ENCODE measurements at places on chromosomes 1 and 21.

- DNase-seq, result peak; percentile 26
Measured at GRCh38 chr1:170623171-170623570, 40.8 kb upstream of the PRRX1 start.

DNA sequence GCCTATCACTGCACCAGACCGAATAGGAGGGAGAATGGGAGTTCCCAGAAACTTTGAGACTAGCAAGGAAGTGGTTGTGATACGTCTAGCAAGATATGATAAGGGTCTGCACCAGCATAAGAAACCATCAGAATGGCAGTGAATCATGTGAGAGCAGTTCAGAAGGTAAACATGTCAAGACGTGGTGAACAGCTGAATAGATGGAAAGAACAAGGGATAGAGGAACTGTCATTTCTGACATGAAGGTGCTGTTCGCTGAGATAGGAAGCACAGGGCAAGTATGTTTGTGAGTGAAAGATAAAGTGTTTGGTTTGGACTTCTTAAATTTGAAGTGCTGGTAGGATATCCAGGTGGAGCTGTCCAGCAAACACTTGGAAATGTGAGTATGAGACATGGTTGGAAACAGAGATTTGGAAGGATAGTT, 1.1 kb upstream of the AGO1 start:
- DNase-seq, result no peak

- peak; percentile 82 for DNase-seq
Measured at GRCh38 chr1:197838836-197839235, 63.6 kb upstream of the DENND1B start.

GRCh38 chr1:182317611-182318161, 73.9 kb downstream of the GLUL start:
- no peak for DNase-seq

- no peak for DNase-seq
Measured at GRCh38 chr1:39167632-39168209, 36.8 kb upstream of the MACF1 start.

DNA sequence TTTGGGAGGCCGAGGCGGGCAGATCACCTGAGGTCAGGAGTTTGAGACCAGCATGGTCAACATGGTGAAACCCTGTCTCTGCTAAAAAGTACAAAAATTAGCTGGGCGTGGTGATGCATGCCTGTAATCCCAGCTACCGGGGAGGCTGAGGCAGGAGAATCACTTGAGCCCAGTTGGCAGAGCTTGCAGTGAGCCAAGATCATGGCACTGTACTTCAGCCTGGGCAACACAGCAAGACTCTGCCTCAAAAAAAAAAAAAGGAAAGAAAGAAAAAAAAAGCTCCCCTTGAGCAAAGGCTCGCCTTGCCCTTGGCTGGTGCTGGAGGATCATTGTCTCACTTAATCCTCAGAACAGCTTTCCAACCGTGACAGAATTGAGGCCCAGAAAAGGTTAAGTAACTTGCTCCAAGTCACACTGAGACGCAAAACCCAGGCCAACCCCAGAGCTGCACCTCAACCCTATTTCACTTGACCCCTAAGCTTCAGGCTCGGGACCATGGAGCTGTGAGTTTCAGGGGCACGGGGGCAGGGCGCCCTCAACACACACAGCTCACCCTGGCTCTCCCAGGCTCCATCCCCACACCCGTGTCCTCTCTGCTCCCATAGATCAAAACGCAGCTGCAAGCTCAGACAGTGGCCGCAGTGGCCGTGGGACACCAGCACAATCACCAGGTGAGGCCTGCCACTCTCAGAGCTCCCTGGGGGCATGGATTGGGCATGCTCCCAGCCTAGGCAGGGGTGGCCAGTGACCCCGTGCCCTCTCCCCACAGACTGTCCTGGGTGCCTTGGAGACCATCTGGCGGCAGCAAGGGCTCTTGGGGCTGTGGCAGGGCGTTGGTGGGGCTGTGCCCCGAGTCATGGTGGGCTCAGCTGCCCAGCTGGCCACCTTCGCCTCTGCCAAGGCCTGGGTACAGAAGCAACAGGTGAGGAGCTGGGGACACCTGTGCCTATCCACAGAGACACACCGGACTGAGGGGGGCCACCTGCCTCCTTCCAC, 1.6 kb downstream of the SLC25A34 start:
- no peak for DNase-seq

DNA sequence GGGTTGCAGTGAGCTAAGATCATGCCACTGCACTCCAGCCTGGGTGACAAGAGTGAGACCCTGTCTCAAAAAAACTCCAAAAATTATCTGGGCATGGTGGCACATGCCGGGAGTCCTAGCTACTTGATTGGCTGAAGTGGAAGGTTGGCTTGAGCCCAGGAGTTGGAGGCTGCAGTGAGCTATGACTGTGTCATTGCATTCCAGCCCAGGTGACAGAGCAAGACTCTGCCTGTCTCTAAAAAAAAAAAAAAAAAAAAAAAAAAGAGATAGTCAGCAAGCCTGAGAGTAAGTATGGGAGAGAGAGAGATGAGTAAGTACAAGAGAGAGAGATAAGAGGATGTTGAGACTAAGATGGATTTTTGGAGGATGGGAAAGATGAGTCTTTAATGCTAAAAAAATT, 180.8 kb upstream of the CACYBP start:
- peak; percentile 34 for DNase-seq

- no peak for DNase-seq
Measured at GRCh38 chr1:65904681-65905083, 112.0 kb downstream of the PDE4B start.

GRCh38 chr1:19258353-19258752, 6.7 kb downstream of the MRTO4 start:
- no peak for DNase-seq

DNA sequence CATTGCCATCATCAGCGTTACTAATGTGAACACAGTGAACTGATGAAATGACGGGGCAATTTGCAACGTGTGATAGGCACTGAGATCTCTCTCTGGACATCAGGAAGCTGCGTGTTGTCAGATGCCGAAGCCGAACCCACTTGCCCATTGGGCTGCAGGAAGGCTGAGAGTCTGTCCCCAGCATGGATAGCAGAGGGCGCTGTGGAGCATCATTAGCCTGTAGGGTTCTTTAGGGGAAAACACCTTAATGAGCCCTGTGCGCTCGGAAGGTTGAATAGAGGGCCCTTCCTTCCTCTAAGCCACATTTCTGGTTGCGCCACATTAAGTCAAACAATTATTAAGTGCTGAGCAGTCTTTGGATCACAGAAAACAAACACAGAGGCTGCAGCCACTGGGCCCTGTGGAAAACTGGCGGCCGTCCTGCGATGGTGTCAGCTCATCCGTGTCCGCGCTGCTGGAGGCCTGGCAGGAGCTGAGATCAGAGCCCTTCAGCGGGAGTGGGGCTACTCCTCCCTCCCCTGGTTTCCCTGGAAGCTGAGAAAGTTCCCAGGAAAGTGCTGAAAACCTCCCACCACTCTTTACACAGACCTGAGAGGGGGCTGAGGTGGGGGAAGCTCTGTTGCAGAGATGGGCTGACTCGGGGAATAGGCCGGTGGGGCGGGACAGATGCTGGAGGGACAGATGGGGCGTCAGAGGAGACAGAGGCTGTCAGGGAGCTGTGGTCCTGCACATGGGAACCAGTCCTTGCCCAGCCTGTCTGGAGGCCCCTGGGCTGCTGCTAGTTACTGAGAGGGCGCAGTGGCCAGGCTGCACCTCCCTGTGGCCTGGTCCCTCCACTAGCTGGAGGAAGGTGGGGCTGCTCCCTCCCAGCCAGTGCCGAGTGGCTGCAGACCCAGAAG, 12.7 kb downstream of the TFF2 start:
- peak; percentile 10 for DNase-seq

GRCh38 chr1:35876988-35877387, 6.0 kb upstream of the AGO1 start:
- peak; percentile 28 for DNase-seq

GRCh38 chr1:151715726-151716404, 738 bp downstream of the CELF3 start:
- no peak for DNase-seq

DNA sequence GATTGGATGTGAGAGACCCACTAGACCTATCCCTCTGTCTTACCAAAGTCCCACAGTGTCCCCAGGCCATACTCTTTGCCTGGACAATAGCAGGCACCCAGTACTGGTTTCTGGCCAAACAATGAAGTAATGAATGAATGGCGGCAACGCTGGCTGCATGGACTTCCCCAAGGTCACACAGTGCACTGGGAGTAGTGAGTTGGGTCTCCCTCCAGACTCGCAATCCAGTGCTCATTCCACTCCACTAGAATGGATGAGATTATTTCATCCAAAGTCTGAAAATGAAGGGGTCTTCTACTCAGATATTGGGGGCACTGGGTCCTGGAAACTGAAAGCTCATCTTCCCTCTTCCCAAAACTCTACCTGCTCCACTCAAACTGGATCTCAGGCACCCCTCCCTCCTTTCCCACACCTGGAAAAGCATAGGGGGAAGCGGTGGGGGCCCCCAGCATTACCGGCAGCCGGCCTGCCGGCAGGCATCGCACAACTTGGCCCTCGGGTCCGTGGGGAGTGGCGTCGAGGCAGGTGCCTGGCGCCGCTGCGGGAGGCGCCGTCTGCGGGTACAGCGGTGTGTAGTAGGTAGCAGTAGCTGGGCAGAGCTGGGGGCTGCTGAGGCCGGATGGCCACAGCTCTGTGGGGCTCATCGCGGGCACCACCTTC, 816 bp downstream of the E2F2 start:
- no peak for DNase-seq

GRCh38 chr1:168942165-168942564, 164.3 kb upstream of the ATP1B1 start:
- no peak for DNase-seq

GRCh38 chr1:26218906-26219494, 15.0 kb upstream of the CEP85 start:
- no peak for DNase-seq

DNA sequence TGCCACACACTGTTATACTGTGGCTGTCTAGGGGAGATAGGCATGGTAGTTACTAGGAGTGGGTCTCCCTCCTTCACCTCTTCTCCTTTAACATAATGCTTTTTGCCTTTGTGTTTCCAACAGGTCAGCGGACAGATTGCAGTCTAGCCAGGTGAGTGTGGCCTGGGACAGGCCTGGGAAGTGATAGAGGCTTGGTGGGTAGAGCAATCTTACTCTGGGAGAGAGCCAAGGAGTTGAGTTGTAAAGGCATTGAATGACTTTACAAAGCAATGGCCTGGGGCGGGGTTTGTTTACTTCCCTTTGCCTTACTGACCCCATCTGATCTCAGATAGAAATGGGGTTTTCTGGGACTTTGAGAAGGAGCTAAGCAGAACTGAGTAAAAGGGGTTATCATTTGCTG, 51.0 kb upstream of the IKBKE start:
- peak; percentile 75 for DNase-seq

Data from RWPE1 (cell line).